Suppressor macrophage (primary cell): ENCODE measurements at places on chromosomes 1 and 21.

- DNase-seq, result no peak
These were observed 72.6 kb upstream of the ARHGAP29 start for GRCh38 chr1:94309829-94310569.

DNA sequence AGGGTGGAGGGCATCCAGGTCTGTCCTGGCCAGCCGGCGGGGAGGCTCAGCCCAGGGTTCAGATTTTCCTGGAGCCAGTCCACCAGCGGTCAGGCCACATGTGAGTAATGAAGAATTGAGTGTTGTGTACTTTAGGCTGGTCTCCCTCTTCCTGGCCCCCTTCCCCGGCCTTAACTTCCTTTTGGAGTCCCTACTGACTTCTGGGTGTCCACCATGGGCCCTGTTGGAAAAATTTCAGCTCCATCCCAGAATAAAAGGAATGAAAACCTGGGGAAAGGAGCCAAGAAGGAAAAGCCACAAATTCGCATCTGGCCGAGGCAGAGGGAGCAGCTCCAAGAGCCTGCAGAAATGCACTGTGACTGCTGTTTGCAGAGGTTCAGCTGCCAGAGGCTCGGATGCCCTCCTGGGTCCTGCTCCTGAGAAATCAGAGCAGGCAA, 35.5 kb upstream of the HHAT start:
- DNase-seq, result no peak

DNA sequence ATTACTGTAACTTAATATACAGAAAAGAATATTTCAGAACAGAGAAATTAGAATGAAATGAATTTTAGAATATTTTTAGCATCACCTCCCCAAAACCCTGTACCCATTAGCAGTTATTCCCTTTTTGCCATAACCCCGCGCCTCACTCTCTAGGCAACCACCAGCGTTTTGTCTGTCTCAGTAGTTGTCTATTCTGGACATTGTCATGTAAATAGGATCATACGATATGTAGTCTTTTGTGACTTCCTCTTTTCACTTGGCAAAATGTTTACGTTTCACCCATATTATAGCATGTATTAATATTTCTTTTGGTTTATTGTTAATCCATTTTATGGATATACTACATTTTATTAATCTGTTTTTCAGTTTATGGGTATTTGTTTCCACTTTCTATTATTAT, 24.9 kb downstream of the SOAT1 start:
- peak; percentile 34 for DNase-seq

- DNase-seq, result no peak
These were observed 81.6 kb downstream of the KIRREL1 start for GRCh38 chr1:158075078-158075477.

DNA sequence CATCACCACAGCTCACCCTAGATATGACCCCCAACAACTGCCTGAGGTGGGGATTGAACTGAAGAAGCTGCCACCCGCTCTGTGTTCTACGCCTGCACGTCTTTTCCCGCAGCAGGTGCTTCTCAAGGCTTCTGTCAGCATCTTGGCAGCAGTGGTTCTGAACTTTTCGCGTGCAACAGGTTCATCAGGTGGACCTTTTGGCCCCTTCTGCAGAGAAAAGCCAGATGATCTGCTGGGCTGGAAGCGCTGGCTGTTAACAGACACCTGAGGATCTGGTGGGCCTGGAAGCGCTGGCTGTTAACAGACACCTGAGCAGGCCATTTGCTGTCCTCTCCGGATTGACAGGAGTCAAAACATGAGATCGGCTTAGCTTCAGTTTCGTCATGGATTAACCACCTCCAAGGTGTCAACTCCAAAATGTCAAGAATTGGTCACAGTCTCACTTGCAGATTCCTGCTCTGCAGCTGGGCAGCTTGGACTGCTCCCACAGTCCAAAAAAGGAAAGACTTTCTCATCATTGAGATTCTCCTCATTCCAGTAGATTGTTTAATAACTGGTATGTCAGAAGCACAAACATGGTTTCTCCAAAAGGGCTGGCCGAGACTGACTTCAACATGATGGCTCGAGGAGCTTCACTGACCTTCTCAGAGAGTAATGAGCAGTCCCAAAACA, 4.7 kb downstream of the C1orf174 start:
- no peak for DNase-seq

GRCh38 chr1:25651824-25652741, 35.5 kb downstream of the MAN1C1 start:
- DNase-seq, result no peak

- DNase-seq, result peak; percentile 32
These were observed 6.3 kb upstream of the TDRD10 start for GRCh38 chr1:154495496-154496273.

GRCh38 chr1:207832796-207833195, 78.1 kb downstream of the CD34 start:
- no peak for DNase-seq

DNA sequence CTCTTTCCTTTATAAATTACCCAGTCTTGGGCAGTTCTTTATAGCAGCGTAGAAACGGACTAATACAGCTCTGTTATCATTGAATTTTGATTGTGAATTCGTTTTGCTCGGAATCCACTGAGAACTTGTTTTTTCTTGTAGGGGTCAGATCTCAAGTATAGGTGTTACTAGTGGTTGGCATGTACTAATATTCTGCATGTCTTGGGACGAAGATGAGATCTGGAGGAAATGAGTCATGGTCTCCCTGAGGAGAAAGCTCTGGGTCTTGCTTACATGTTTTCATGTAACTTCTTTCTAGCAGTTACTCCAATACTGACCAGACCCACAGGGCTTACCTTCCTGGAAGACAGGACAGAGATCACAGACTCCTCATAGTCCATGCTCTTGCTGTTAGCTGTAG, 30.3 kb downstream of the ZSCAN20 start:
- no peak for DNase-seq
